HCEC 1CT (cell line): ENCODE measurements at places on chromosomes 2 and 18.

- no peak for DNase-seq
Measured at GRCh38 chr2:11260979-11261378, 83.5 kb downstream of the ROCK2 start.

- DNase-seq, result no peak
Measured at GRCh38 chr2:42607101-42607637, 38.7 kb downstream of the MTA3 start.

DNA sequence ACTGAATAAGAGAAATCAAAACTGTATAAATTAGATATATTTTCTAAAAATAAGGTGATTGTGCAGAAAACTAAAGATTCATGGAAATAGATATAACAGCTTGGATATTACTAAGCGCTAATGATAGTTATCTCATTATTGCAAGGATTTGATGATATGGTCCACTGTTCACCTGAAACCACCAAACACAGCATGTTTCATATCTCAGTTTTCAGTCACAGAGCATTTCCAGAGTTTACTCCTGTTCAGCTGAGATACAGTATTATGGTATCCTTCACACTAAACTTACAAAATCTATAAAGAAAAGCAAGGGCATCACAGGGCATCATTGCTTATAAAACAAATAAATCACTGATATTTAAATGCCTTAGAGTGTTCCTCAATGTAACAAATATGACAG, 591.6 kb downstream of the ERBB4 start:
- no peak for DNase-seq

DNA sequence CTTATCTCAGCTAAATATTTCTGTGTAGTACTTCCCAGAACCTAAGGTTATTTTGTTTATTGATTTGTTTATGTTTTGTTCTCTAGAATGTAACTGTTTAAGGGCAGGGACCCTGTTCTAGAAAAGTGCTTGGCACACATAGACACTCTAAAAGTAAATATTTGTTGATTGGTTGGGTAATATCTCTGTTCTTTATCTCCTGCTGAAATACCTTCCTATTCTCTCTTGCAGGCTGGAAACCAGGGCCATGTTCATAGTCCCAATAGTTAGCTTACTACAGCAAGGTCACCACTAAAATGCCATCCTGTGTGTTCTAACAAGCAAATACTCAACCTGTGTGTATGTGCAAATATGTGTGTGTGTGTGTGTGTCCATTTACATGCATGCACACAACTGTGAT, 375.6 kb upstream of the MEIS1 start:
- DNase-seq, result no peak

GRCh38 chr2:103402944-103403343, 641.1 kb downstream of the TMEM182 start:
- no peak for DNase-seq
